ENCODE measurements at places on chromosomes 3 and 15.

GRCh38 chr3:186236357-186237020 lies 125.5 kb downstream of the DGKG start:
- no peak for DNase-seq

- no peak for DNase-seq
These were observed 31.1 kb downstream of the ACKR4 start for GRCh38 chr3:132628157-132628556.

DNA sequence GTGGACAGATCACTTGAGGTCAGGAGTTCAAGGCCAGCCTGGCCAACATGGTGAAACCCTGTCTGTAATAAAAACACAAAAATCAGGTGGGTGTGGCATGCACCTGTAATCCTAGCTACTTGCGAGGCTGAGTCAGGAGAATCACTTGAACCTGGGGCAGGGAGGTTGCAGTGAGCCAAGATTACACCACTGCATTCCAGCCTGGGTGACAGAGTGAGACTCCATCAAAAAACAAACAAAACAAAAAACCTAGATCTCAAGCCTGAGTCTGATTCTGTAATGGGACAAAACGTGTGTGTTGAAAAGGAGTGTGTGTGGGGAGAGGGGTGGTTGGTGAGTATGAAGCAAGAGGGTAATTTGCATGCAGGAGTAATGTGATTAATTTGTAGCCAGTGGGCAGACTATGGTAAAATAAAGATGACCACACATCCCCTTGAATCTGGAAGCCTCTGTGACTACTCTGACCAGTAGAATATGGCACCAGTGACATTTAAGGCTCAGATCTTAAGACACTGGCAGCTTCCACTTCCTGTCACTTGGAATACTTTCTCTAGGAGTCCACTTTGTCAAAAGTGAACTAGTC lies 18.4 kb upstream of the OPA1 start:
- DNase-seq: no peak

DNA sequence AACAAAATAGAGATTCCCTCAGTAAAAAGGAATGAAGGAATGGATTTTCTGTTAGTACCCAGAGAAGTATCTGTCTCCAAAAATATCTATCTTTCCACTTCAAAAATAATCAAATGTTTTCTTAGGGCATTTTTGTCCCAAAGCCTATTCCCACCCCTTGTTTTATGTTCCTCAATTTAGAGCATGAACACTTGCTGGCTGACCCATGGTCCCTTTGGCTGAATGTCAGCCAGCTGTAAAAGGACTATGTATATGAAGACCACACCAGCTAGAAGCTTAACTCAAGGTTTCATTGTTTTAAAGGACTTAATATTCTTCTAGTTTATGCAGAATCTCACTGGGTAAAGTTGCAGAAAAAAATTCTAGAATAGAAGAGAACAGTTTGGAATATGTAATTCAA lies 931.2 kb downstream of the MCTP2 start:
- no peak for DNase-seq

DNA sequence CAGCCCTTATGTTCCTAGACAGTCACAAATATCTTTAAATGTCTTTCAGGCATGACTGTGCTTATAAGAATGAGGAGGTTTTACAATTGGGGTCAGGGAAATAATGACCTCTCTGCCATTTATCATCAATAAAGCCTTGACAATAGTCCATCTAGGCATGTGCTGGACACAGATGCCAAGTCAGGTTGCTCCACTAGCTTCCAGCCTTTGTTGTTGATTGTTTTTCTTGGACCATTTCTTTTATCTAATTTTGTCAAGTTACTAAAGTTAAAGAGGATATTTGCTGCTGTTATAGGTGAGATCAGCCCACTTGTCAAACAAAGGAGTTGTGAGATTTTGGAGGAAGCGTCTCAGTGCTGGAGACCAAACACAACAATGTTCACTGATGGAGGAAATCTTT lies 628.0 kb downstream of the ROBO2 start:
- DNase-seq: no peak

DNA sequence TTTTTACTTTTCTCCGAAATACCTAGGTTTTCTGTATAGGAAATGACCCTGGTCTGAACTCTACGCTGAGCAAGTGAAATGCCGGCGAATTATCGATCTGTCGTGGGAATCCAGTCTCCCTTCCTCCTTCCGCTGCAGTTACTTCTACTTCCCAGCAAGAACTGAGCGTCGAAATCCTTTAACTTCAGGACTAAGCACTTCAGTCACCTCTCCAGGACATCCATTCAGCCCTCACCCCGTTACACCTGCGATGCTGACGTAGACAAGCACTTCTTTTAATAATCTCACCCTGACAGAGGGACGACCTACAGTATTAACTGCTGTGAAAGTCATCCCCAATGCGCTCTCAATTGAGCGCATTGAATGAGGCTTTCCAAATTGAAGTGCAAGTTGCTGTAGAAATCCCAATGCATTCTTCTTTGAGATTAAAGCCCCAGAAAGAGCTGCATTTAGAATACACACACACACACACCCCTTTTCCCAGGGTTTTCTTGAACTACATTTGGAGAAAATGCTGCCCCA lies 1.3 kb downstream of the TOP2B start:
- DNase-seq: peak; percentile 70

Measured in activated effector memory CD4-positive, alpha-beta T cell treated with anti-CD3 and anti-CD28 coated beads, Interleukin-2, amount 50 U/mL, for 16 hours (primary cell).